CD8-positive, alpha-beta T cell (primary cell): ENCODE measurements at places on chromosomes 5 and 9.

GRCh38 chr5:142977363-142978051 is 207.3 kb downstream of the ARHGAP26 start:
- peak; percentile 22 for DNase-seq

DNA sequence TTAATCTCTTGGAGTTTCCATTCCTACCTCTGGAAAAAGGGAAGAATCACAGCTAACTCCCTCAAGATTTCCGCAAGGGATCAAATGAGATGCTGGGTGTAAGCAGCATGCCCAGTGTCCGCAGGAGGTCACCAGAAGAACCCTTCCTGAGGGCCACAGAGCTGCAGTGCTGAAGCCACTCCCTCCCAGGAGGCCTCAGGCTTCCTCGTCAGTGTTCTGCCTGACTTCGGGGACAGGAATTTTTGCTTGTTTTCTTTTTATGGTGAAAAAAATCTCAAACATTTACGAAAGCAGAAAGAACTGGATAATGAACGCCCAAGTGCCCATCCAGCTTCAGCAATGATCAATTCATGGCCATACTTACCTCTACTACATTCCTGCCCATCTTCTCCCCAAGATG is 183.0 kb downstream of the CDK5RAP2 start:
- DNase-seq, result no peak

DNA sequence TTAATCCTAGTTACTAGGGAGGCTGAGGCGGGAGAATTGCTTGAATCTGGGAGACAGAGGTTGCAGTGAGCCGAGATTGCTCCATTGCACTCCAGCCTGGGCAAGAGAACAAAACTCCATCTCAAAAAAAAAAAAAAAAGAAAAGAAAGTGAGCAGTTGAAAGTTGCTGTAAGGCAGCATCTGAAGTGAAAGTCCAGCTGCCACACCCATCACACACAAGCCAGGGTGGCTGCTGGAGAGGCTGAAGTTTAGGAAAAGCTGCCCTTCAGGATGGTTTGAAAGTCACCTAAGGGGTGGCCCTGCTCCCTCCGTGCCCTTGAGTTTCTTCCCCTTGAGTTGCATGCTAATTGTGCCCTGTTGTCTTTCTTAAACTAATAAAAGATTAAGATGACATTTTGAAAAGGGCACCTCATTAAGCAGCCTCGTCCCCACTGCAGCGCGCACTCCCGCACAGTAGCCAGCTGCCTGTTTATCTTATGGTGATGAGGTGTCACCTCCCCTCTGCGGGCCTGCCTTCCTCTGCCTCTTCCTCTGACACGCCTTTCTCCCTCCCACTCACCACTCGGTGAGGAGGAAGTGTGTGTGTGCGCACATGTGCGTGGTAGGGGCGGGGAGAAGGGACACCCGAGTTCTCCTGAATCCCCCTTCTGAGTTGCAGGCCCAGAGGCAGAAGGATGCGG is 104.2 kb upstream of the PANK3 start:
- peak; percentile 44 for DNase-seq

- DNase-seq, result no peak
Measured at GRCh38 chr9:88803546-88804253, 187.6 kb upstream of the S1PR3 start.

DNA sequence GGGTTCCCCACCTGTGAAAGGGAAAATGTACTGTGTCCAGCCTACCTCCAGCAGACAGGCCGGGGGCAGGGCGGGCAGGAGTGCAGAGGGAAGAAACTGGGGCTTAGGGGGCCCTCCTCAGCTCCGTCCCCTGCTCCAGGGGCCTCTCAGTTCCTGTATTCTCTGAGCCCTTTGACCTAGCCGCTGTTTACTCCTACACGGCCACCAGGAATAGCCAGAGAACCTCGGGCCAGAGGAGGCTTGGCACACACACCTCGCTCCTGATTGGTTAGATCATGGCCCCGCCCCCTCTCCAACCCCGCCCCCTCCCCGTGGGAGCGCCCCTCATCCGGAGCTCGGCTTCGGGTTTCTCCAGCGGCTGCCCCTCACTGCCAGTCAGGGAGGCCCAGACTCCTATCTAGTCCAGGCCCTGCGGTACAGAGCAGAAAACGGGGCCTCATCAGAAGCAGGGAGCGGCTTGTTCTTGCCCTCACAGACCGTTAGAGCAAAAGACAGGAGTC is 2.2 kb downstream of the ST6GALNAC6 start:
- DNase-seq, result peak; percentile 56

DNA sequence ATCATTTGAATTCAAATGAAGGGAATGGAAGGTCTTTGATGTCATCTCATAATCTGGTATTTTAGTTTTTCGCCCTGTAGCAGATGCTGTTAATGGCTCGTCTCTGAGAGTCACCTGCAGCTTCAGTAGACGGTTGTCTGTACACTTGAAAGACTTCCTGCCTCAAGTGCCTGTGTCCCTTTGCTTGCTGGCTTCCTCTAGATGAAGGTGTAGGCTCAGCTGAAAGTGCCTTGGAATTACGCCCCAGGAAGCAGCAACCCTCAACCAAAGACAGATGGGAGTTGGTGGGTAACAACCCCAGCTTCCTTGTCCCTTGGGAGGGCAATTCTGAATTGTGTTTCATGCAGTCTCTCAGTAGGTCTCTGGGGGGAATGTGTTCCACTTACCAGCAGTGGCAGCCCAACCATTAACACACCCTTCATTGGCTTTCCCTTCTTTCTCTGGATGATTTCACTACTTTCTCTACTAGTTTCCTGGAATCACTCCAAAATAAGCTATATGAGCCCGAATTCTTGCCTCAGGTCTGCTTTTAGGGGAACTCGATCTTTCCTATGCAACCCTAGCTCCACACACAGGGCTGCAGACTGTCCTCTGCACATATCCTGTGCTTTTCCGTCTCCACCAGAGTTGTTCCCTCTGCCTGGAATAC is 395.6 kb downstream of the DMAC1 start:
- DNase-seq, result no peak
